ENCODE measurements at places on chromosomes 3 and 15. TPM values are rescaled to one million over a fixed set of nuclear protein-coding genes. Genes with fewer than 3 reads are reported as not detected.

DNA sequence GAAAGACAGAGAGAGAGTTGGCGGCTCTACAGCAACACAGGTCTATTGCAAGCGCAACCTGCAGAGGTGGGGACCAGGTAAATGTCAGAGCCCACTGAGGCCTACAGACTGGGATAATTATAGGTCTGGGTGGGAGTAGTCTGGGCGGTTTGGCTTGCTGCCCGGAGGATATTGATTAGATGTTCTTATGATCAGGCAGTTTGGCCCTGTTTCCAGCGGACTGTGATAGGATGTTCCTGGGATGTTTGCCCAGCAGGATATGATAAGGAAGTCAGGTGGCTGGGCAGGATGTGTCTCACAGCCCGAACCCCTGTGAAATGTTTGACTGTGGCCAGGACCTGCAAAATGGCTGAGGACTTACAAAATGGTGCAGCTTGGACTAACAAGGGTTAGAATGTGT is 364.9 kb downstream of the NAALADL2 start:
- peak; percentile 7 for DNase-seq

GRCh38 chr15:35123743-35124142 is 38.6 kb upstream of the NANOGP8 start:
- DNase-seq = no peak

- DNase-seq = no peak
Measured at GRCh38 chr15:88021601-88022000, 234.9 kb downstream of the NTRK3 start.

DNA sequence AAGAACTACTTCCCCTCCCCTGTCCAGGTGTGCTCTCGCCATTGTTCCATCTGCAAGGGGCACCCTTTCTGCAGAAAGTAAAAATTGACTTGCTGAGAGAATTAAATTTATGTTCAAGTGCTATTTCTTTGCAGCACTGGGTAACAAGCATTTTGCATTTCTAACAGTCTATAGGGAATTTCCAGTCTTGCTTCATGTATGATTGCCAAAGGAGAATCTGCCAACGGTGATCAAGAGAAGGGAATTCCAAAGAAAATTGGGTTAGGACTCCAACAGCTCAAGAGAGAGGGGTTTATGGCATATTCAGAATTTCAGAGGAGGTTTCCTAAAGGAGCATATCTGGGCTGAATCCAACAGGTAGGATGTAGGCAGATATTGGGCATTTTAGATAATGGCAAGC is 136.7 kb upstream of the WNT5A start:
- no peak for DNase-seq

SAMMSON gene
- not detected for polyA plus RNA-seq

GRCh38 chr3:28089527-28089897 is 151.9 kb upstream of the CMC1 start:
- no peak for DNase-seq

DNA sequence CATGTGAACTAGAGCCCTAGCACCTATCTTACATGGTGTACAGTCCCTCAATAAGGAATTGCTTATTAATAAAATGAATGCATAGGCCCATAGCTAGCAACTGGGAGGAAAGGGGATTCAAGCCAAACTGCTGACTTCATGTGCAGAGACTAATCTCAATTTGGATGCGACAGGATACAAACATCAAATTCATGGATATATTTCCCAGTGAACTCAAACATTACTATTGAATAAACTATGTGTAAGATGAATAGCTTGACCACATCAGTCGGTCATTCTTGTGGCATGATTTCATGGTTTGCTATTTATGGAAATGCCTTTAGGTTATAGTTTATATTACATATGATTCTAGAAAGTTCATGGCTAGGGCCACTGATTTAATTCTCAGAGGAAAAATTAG is 268.6 kb upstream of the SLITRK3 start:
- DNase-seq = no peak

SLC51B gene
- polyA plus RNA-seq = not detected

DNA sequence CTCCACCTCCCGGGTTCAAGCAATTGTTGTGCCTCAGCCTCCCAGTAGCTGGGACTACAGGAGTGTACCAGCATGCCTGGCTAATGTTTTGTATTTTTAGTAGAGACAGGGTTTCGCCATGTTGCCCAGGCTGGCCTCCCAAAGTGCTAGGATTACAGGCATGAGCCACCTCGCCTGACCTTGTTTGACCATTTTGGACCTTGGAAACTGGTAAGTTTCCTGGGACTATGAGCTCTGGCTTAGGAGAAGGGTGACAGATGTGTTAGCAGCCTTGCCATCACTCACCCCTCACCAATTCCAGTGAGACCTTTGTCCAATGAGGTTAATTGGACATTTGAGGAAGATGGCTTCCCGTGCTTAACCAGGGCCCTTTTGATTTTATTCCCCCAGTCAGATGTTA is 19.9 kb downstream of the DNASE1L3 start:
- no peak for DNase-seq

- DNase-seq = no peak
Measured at GRCh38 chr15:82764117-82764490, 41.8 kb downstream of the FSD2 start.

ERICH6 gene
- not detected for polyA plus RNA-seq

- DNase-seq = peak; percentile 74
Measured at GRCh38 chr15:85318048-85318731, 62.2 kb upstream of the AKAP13 start.

ZBTB47 gene
- 13.2 TPM for polyA plus RNA-seq

GOLGA6A gene
- not detected for polyA plus RNA-seq

- peak; percentile 61 for DNase-seq
Measured at GRCh38 chr3:62051506-62051905, 321.8 kb downstream of the FEZF2 start.

DNA sequence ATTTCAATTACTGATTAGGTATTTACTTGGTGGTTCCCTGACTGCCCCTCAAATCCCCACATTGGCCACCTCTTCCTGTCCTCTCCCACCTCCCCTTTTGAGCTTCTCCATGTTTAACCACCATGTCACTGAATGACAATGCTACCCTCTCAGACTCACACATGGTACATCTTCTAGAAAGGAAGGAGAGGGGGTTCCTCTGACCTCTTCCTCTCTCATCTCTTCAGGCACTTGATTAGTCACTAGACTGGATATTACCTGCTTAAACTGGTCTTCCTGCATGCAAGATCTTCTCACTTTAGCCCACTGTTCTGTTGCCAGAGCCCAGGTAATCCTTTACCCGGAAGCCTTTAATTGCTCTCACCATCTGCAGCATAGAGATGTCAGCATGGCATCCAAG is 64.9 kb downstream of the DIPK2A start:
- DNase-seq = no peak

IL17RE gene
- 1.6 TPM for polyA plus RNA-seq

GRCh38 chr3:31813686-31814085 is 167.4 kb downstream of the OSBPL10 start:
- no peak for DNase-seq

DNA sequence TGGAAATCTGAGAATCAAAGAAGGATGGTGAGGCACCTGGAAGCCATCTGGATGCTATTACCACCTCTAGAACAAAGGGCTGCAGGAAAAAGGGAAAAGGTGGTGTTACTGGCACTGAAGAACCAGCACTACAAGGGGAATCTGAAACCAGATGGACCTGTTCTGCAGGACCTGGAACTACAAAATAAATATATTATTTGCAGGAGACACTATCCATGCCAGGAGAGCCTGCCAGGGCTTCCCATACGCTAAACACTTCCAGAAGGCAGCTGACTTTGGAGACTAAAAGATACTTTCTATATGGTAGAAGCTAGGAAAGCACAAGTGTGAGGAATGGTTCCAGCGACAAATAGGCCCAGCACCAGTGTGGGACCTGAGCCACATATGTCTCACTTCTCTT is 83.4 kb upstream of the POU1F1 start:
- no peak for DNase-seq

GRCh38 chr3:11546657-11547302 is 96.9 kb downstream of the VGLL4 start:
- DNase-seq = no peak

FRMD5 gene
- 17.9 TPM for polyA plus RNA-seq

GRCh38 chr15:29880341-29880740 is 58.1 kb upstream of the TJP1 start:
- DNase-seq = no peak

GRCh38 chr15:43854801-43855200 is 28.0 kb downstream of the WDR76 start:
- DNase-seq = no peak

DNA sequence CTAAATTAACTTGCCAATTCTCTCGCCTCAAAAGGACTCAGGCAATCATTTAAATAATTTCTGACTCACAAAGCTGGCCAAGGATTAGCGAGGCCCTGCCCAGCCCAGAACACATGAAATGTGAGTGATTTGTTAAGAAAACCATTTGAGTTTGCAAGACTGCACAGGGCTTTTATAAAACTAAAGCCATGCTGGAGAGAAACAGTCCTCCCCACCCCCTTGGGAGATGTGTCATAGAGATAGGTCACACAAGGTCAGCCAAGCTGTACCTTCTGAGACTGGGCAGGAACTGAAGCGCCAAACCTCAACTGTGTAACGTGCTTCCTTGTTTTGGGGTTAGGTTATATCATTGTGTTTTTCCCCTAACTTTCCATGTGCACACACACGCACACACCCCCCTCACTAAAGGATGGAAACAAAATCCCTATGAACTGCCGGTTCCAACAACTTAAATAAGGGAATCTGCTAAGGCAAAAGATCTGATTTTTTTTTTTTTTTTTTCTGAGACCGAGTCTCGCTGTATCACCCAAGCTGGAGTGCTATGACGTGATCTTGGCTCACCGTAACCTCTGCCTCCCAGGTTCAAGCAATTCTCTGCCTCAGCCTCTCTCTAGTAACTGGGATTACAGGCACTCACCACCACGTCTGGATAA is 8.1 kb downstream of the SPATA12 start:
- DNase-seq = peak; percentile 66

GRCh38 chr15:74109713-74110112 is 20.7 kb upstream of the ISLR2 start:
- no peak for DNase-seq

DNA sequence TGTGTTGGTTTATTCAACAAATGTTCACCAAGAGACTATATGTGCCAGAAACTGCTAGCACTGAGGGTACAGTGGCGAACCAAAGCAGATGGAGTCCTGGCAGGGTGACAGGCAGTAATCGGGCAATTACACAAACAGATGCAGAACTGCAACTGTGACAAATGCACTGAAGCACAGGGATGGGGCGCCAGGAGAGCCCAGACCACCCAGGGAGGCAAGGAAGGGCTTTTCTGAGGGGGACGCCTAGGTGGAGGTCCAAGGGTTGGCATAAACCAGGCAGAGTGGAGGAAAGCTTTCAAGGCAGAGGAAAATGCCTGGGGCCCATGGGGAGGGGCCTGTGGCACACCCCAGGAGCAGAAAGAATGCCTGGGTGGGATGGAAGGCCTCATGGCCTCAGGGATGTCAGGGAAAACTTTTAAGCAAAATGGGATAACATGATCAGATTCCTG is 5.5 kb downstream of the DIS3L start:
- no peak for DNase-seq

DNA sequence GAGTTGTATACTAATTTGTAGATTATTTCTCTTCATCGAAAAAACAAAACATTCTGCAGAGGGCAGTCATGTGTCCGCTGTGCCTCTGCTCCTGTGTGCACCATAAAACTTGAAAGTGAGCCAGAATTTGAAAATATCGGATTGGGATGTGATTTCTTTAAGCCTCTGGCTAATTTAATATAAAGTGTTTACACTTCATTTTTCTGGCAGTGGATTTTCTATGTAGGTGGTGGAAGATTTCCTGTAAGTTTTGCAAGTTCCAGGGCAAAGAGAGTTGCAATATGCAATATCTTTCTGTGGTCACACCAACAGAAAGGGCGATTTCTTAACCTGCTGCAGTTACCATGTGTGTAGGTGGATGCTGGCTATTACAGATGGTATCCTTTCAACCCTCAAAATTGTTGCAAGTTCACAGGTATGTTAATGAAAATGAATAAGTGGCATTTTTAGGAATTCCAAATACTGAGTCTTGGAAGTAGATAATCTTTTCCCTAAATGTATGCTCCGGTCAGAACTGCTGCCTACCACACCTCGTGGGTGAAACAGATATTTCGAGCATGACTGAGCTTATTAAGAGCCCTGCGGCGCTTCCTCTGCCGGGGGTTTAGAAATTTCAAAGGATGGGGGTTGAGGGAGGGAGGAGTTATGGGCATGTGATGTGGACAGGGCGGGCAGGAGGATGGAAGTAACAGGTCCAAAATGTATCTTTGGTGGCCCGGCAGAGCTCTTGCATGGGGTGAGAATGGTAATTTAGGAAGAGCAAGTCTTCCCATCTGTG is 134.0 kb downstream of the PGPEP1L start:
- no peak for DNase-seq

TAGLN3 gene
- polyA plus RNA-seq = not detected

ARRDC4 gene
- polyA plus RNA-seq = 1.2 TPM

GRCh38 chr3:184814214-184814613 is 2.2 kb downstream of the VPS8 start:
- no peak for DNase-seq

Data from endothelial cell of umbilical vein (primary cell).